ENCODE measurements at places on chromosomes 13 and 19.

DNA sequence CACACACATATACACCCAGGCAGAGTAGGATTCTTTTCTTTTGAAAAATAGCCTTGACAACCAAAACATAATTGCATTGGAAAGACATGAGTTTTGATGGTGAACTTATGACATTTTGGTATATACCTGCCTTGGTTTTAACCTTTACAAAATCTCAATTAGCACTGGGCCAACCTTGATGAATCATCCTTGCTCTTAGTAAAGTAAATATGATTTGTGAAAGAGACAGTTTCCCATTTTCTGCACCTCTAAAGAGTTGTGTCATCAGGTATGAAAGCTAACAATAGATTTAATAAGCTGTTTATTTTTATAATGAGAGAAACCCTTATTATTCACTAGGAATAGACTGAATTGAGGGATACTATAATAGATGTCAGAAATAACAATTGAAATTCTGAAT is 15.7 kb upstream of the ENOX1 start:
- DNase-seq = no peak

DNA sequence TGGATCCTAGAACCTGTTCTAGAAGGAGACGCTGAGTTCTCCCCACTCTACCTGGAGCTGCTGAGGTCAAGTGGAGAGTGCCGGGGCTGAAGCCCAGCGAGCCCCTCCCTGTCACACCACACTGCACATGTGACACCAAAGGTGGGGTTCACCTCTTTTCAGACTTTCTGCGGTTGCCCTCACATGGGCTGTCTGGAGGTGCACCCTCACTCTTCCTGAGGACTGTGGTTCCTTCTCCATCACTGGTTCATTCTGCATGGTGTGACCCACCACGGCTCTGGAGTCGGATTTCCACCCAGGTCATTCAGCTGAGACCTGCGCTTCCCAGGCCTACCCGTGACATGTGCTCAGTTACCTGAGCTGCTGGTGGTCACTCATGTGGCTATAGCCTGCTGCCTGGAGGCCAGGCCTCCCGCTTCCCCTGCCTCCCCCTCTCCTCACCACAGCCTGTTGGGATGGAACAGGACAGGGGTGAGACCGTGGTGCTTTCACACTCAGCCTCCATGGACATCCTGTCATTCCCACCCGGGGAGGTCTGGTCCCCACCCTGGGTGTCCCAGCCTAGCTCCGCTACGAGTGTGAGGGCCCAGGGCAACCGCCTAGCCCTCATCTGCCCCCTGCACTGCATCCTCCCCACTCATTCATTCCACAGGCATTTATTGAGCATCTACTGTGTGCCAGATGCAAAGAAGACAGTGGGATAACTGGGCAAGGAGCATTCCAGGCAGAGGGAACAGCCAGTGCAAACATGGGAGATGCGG is 605 bp upstream of the A1BG start:
- DNase-seq = no peak

DNA sequence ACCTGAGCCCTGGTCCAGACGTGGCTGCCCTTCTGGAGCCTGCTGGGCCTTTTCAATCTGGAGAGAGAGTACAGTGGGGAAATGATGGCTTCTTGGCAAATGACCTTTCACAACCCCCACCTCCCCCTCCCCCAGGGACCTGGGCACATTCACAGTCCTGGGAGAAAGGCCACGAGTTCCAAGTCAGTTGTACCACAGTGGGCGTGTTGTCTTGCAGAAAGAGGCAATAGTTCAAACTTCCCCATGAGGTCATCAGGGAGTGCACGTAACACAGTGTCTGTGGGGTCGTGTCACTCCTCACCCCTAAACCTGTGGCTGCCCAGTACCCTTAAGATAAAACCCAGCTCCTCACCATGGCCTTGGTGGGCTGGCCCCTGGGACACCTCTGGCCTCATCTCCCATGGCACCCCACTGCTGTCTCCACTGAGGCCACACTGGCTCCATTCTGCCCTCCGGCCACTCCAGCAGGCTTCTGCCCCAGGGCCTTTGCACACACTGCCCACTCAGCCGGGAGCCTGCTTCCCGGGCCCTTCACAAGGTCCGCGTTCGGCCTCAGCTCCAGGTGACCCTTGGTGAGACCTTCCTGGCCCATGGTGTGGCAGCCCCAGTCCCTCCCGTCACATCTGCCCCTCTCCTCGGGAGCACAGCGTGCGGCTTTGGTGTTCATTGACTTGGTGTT is 13.3 kb downstream of the PLIN4 start:
- DNase-seq = no peak

DNA sequence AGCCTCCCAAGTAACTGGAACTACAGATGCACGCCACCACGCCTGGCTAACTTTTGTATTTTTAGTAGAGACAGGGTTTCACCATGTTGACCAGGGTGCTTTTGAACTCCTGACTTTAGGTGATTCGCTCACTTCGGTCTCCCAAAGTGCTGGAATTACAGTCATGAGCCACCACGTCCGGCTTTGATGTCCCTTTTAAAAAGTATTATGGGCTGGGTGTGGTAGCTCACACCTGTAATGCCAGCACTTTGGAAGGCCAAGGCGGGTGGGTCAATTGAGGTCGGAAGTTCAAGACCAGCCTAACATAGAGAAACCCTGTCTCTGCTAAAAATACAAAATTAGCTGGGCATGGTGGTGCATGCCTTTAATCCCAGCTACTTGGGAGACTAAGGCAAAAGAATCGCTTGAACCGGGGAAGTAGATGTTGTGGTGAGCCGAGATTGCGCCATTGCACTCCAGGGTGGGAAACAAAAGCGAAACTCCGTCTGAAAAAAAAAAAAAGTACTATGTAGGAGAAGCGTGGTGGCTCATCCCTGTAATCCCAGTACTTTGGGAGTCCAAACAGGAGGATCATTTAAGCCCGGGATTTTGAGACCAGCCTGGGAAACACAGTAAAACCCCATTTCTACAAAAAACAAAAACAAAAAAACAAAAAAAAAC is 22.8 kb upstream of the ERVV-1 start:
- no peak for DNase-seq

All from NCI-H1105 treated with DMSO at 0.1 percent for 48 hours (cell line).